Progenitor cell of endocrine pancreas (in vitro differentiated cells): ENCODE measurements at places on chromosomes 1 and 21.

DNA sequence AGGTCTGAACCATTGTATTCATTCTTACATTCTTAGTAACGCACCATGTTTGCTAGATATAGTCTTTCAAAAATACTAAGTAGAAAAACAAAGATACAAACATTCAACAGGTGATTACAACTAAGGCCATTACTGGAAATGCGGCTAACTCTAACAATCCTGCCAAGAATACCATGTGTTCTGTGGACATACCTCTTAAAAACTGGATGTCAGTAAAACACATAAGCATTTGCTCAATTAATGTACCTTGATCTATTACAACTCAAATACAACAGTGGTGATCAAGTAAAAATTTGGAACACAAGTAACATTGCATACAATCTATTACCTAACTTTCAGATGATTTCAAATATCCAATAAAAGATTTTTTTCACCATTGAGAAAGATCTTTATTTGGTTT, 15.4 kb downstream of the ANGPTL3 start:
- DNase-seq, result no peak

- DNase-seq, result no peak
These were observed 85.4 kb downstream of the CEP350 start for GRCh38 chr1:180040034-180040433.

- no peak for DNase-seq
These were observed 84.9 kb downstream of the KIF14 start for GRCh38 chr1:200535605-200536004.

DNA sequence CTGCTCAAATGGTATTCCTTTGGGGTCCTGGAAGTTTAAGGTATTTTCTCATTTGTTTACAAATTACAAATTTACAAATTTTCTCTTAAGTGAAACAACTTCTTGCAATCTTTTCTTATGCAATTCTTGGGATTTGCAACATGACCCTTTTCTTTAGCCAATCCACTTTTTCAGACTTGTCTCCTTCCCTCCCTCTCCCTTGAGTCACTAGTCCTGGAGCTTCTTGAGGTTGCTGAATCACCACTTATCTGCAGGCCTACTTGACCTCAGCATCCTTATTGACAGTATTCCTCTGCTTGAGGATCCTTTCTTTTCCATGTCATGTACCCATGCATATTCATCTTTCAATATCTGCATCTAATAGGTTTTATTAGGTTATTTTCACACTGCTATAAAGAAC, 302.8 kb upstream of the ADAMTS5 start:
- no peak for DNase-seq

GRCh38 chr1:160083968-160084770, 2.8 kb downstream of the KCNJ9 start:
- peak; percentile 82 for DNase-seq

DNA sequence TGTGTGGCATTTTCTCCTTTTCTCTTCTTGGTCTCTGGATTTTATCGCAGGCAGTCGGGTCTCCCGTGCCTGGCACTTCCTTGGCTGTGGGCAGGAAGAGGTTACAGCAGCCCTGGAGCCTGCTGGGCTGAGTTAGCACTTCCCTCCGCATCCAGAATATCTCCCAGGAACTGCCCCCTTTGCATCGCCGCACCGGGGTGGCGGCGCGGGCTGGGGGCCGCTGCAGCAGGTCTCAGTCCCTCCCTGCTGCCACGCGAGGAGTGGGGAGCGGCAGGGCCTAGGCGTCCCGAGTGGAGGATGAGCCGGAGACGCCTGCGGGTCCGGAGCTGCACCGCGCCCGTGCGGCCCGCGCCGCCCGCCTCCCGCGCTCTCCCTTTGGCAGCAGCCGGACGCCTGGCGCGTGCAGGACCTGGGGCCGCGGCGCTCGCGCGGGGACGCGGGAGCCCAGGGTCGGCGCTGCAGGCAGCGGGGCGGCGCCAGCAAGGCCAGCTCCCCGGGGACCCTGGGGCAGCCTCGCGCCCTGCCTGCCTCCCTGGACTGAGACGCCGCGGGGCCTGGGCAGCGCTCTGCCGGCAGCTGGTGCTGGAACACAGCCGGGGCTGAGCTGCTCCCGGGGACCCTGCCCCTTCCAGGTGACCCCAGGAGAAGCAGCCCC, 192.8 kb downstream of the PRDM2 start:
- peak; percentile 33 for DNase-seq

GRCh38 chr1:160089883-160090282, 8.5 kb downstream of the IGSF8 start:
- DNase-seq, result no peak

GRCh38 chr1:160024195-160024905, 7.4 kb downstream of the PIGM start:
- no peak for DNase-seq

DNA sequence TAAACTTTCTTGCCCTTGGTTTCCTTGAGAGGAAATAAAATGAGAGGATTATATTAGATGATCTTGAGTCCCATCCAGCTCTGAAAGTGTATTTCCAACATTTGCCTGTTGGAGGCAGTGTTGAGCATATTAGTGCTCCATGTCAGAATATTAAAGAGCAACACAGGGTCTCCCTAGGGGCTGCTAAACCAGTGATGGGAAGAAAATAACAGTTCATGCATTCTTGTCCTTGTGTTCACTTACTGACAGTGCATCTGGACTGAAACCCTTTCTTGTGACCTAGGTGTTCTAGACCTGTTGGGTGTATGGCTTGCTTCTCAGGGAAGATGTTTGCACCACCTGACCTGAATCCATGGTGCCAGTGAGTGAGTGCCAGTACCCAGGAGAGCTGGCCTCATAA, 124.7 kb upstream of the KIAA0040 start:
- DNase-seq, result no peak

- DNase-seq, result no peak
These were observed 107.2 kb downstream of the RABGAP1L start for GRCh38 chr1:174266476-174266875.

DNA sequence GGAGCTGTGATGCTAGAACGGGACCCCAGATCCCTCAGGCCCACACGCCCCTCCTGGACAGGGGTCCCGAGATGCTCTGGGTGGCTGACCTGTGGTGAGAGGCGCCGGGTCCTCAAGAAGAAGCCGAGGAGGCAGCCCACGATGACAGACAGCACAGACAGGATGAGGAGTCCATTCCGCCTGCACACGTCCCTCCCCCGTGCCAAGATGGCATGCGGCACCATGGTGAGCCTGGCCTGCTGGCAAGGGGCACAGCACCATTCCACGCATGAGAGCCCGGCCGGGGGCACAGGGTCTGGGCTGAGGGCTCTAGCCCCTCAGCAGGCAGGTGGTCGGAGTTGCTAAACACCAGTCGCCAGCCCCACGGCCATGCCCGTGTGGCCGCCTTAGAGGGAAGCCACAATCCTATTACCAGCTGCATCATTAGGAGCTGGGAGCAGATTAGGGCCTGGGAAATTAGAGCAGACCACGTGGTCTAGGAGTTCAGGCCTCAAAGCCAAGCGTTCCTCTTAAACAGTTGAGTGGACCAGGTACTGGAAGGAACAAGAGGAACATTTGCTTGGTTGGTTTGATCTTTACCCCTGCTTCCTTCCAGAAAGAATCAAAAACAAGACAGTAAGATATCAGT, at the start of gene SLC1A7:
Gene SLC1A7, minus strand, starts transcription at position 413 of the 628 bp plus-strand sequence. Its CDS starts 189 bp downstream, at position 224.
- DNase-seq, result no peak

- DNase-seq, result no peak
These were observed 8.0 kb upstream of the PPT1 start for GRCh38 chr1:40105028-40105427.

GRCh38 chr1:231242516-231243198, 1.6 kb downstream of the GNPAT start:
- no peak for DNase-seq

GRCh38 chr1:68231627-68232288, 565 bp downstream of the WLS start:
- peak; percentile 15 for DNase-seq

DNA sequence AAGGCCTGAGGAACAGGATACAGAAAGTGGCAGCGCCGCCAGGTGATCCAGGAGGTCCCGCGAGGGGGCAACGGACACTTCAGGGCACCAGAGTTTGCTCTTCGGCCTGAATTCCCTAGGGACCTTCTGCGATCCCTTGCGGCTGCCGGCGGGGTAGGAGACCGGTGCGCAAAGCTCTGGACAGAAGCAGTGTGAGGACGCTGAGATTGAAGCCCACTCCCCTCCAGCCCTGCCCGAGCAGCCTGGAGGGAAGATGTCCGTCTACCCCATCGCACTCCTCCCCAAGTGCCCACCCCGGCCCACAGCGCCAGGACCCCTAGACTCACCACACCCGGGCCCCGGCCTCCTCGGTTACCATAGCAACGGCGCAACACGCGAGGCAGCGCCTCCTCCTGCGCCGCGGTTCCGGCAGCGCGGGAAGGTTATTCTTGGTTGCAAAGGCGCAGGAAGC, at the start of gene ANKRD45:
Gene ANKRD45, minus strand, starts transcription at position 361 of the 451 bp plus-strand sequence. CDS start 10,433 bp downstream, outside the sequence.
- DNase-seq, result peak; percentile 39

GRCh38 chr1:42138586-42138985, 14.6 kb upstream of the GUCA2B start:
- DNase-seq, result no peak

GRCh38 chr1:207004931-207005830, 27.4 kb downstream of the C1orf116 start:
- DNase-seq, result no peak

GRCh38 chr1:17265162-17265561, 16.3 kb downstream of the PADI3 start:
- no peak for DNase-seq

DNA sequence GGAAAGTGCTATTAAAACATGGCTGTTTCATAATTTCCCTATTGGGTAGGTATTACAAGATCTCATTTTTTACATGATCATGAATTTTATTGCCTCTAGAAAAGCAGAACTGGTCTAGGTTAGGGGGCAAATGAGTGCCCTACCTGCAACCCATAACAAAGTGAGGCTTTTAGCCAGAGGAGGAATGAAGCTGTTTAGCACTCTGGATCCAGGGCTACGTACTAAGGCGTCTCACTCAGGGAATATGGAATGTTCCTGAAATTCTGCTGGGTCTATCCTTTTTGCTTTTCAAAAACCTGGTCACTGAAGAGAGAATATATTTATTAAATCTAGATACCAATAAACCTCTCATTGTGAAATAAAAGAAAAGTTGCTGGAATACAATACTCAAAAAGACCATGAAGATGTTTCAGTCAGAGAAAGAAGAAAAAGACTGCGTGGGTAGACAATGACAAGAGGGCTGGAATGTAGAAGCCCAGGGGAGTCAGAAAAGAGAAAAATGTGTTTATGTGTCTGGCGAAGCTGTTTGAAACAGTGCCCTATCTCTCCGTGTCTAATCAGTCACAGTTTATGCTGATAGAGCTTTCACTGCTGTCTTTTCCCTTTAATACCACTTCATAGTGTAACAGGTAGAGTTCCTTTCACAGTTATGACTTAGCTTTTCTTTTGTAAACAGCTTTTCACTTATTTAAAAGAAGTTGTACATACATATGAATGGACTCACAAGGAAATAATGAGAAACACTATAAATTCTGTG, 25.0 kb upstream of the SYDE2 start:
- no peak for DNase-seq

- no peak for DNase-seq
These were observed 40.1 kb upstream of the PUM1 start for GRCh38 chr1:31105646-31106045.

- no peak for DNase-seq
These were observed 111.2 kb downstream of the FASLG start for GRCh38 chr1:172770071-172770470.

DNA sequence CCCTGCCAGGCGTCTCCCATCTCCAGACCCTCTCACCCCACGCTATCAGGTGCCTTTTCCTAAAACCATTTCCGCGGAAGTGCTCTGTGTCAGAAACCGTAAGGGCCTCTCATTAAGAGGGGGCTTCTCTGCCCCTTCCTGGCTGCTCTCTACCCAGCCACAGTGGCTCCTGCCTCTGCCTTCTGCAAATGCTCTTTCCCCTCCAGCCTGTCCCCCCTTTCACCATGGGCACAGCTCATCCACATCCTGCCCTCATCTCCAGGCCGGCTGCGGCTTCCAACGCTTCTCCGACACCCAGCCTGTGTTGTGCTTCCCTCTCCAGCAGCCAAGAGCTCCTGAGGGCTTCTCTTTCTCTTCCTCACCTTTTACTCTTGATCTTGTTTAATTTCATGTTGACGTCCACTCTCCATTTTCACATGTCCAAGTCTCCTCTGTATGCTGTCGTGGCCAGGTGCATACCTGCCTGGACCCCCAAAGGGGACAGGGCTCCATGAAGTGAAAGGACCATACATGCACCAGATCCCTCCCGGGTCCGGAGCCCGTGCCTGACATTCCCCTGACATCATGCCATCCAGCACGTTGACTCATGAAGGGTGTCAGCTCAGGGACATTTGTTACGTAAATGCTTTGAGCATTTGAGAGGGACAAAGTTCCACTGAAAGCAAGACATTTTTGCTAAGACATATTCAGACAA, 306.5 kb downstream of the AJAP1 start:
- no peak for DNase-seq

- DNase-seq, result no peak
These were observed 266.9 kb downstream of the PTPRU start for GRCh38 chr1:29502911-29503840.

GRCh38 chr21:14522736-14523135, 23.4 kb downstream of the SAMSN1 start:
- DNase-seq, result no peak

DNA sequence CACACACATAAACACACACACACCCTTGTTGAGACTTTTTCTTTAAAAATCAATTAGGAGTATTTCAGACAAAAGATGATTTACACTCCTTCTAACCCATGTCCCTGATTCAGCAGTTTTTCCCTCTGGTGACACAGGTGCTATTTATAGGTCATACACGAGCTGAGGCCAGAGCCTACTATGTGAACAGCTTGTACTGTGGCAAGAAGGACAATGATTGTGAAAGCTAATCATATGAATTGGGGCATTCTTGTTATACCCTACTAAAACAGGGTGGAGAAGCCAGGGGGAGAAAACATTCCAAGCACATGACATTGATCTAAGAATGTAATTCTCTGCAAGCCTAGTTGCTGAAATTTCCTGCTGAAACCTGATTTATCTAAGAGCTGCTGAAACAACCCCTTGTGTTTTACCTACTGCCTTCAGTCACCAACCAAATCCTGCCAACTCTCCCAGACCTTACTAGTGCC, 60.3 kb downstream of the XCL1 start:
- no peak for DNase-seq

- no peak for DNase-seq
These were observed 164.2 kb downstream of the HIVEP3 start for GRCh38 chr1:41754540-41754939.

DNA sequence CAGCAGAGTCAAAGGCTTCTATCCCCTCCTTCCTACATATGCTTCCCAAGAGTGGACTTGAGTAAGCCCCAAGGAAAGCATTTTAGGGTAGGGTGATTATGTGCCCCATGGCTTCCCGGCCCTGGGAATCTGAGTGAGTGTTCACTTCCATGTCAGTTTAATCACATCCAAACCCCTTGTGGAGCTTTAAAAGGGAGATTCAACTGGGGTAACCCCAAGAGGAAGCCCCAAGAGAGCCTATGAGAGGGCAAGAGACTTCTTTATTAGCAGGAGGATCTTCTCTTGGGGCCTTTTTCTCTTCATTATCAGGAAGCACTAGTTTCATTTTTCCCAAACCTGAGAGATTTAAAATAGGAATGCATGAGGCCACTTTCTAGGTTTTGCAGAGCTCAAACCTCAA, 97.0 kb upstream of the IRF2BP2 start:
- no peak for DNase-seq
